Stimulated activated CD4-positive, alpha-beta T cell treated with anti-CD3 and anti-CD28 coated beads, TNF-alpha, amount 100 ng/mL, for 24 hours (primary cell): ENCODE measurements at places on chromosomes 11 and 22.

- DNase-seq = no peak
Measured at GRCh38 chr22:37154925-37155712, 5.4 kb upstream of the IL2RB start.

DNA sequence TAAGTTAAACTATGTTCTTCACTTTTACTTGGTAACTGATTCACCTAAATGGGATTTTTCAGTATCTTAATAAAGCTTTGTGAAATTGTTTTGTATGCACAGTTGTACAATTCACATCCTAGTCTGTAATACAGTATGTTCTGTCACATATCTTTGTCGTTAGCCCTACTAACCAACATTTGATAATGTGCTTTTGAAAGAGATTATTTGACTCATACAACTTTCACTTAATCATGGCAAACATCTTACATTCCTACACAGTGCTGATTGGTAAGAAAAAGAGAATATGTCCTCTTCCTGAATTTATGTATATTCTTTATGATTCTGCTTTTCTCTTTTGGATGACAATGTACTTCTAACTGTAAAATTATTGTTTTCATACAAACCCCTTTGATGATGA is 234.5 kb downstream of the METTL15 start:
- DNase-seq = no peak

GRCh38 chr11:102757823-102758549 is 22.4 kb downstream of the MMP10 start:
- DNase-seq = no peak

DNA sequence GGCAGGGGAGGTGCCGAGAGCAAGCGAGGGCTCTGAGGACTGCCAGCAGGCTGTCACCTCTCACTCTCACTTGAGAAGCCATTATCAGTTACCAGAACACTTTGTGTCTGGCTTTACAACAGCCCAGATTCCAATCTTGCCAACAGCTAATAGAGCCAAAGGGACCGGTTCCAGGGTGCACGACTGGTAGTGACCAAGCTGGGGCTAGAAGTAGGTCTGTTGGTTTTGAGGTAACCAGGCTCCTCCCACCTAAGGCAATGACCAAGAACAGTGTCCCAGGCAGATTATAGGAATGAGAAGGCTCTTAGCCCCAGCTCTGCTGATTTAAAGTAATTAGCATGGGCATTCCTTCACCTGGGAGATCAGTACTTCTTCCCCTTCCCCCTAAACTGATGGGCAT is 7.2 kb upstream of the IL10RA start:
- no peak for DNase-seq

GRCh38 chr11:17930544-17931125 is 82.2 kb downstream of the SERGEF start:
- no peak for DNase-seq

GRCh38 chr11:131311776-131312514 is 58.5 kb upstream of the NTM start:
- DNase-seq = no peak

- DNase-seq = no peak
Measured at GRCh38 chr11:61080526-61080925, 21.8 kb upstream of the CD5 start.

DNA sequence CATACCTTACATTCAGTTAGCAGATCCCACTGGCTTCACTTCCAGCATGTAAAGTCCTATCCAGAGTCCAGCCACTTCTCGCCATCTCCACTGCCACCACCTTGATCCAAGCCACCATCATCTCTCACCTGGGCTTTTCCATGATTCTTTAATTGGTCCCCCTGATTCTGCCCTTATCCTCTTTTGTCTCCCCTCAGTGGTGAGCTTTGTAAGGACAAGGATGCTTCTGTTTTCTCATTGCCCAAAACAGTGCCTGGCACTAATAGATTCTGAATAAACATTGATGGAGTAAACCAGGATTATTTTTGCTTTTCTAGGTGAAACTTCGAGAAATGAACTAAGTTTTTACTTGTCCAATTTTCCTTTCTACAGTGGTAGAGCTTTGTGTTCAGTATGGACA is 4.4 kb downstream of the POLA2 start:
- DNase-seq = no peak

DNA sequence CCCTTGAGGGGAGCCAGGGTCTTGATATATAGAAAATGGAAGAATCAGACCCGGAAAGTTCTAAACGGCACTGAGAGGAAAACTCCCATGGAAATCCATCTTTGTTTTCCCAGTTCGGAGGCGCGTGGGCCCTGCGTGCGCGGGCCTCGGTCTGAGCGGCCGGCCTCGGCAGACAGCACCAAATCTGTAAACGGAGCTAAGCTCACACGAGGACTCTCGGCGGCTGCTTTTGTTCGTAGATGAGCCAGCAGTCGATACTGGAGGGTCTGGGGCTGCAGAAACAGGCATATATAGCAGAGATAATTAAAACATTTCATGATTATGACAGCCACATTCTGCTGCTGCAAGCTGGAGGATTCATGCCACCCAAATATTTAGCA is 68.5 kb upstream of the PPARA start:
- DNase-seq = no peak

DNA sequence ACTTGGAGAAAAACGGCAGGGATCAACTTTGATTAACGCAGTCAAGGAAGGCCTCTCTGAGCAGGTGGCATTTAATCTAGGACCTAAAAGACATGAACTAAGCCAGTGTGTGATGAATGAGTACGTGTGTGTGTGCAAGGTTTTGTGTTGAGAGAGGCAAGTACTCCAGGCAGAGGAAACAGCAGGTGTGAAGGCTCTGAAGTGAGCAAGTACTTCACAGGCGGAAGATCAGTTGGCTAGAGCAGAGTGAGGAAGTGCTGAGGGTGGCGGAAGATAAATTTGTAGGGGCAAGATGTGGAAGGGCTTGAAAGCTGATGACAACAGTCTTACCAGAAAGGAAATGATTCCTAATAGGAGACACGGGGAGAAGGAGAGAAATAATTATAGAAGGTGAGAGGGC is 6.8 kb downstream of the APIP start:
- DNase-seq = no peak

GRCh38 chr22:39284142-39284980 is 35.1 kb downstream of the RPL3 start:
- DNase-seq = no peak
